ENCODE measurements at places on chromosomes 12 and 14. TPM values are rescaled to one million over a fixed set of nuclear protein-coding genes. Genes with fewer than 3 reads are reported as not detected.

POC1B gene
- 7.9 TPM for total RNA-seq

KCNK10 gene
- not detected for total RNA-seq

IL26 gene
- not detected for total RNA-seq

FAM186B gene
- 0.48 TPM for total RNA-seq

SMCO2 gene
- total RNA-seq: 0.38 TPM

IL22 gene
- total RNA-seq: not detected

TSPAN8 gene
- not detected for total RNA-seq

CFAP54 gene
- total RNA-seq: 0.48 TPM

TMBIM6 gene
- 191 TPM for total RNA-seq

- peak; percentile 26 for DNase-seq
Observed at GRCh38 chr14:69287098-69288010, 27.4 kb downstream of the GALNT16 start.

DNA sequence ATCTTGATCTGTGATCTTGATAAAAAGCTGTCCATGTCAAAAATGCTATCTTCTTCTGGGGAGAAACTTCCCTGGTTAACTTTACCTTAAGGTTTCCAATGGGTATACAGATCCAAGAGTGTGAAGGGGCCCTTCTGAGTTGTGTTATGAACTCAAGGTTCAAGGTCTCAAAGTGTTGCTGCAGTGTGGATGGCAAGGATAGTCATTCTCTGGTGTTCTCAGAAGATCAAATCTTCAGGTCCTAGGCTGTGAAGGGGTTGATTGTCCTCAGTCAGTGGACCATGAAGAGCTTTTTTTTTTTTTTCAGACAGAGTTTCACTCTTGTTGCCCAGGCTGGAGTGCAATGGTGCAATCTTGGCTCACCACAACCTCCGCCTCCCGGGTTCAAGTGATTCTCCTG is 114.4 kb downstream of the SPTSSA start:
- DNase-seq: no peak

GRCh38 chr12:94255006-94255405 is 106.6 kb downstream of the PLXNC1 start:
- DNase-seq: no peak

DNA sequence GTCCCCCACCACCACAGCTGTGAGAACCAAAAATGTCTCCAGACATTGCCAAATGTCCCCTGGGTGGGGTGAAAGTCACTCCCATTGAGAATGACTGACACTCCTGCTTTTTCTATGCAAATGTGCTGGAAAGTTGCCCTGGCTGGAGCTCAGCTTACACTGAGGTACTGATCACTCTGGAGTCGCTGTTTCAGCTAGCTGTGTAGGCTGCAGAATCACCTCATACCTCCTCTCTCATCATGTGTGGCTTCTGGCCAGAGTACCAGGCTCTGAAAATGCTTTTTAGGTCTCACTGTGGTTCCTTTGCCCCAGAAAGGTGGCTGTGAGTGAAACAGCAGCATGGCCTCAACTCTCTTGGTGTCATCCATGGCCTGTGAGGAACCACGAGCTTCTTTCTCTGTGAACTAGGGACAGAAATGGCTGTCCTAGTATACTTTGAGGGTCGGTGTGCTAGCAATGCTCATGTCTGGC is 414.4 kb downstream of the DPF3 start:
- DNase-seq: no peak

DNA sequence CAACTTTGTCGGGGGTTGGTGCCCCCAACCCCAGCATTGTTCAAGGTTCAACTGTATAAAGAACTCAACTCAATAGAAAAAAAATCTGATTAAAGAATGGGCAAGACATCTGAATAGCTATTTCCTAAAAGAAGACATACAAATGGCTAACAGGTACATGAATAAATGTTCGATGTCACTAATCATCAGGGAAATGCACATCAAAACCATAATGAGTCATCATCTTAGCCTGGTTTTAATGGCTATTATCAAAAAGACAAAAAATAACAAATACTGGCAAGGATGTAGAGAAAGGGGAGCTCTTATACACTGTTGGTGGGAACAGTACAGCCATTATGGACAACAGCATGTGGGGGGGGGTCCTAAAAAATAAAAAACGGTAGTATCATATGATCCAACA is 28.7 kb downstream of the NPAS3 start:
- DNase-seq: no peak

DNA sequence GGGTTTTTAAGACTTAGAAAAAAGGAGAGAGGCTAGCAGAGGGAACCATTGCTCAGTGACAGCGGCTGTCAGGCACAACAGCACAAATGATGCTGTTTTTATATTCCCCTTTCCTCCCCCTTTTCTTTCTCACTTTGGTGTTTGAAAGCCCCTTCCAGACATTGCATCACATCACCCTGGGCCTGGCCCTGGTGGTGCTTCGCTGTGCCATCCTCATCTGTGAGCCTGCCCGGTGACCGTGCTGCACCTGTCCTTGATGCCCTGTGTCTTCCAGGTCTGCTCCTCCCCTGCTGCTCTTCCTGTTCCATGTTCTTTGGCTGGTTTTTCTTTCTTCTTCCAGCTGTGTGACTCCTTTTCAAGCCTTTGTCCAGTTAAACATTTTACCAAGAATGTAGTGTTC is 24.8 kb downstream of the KLC1 start:
- no peak for DNase-seq

DNA sequence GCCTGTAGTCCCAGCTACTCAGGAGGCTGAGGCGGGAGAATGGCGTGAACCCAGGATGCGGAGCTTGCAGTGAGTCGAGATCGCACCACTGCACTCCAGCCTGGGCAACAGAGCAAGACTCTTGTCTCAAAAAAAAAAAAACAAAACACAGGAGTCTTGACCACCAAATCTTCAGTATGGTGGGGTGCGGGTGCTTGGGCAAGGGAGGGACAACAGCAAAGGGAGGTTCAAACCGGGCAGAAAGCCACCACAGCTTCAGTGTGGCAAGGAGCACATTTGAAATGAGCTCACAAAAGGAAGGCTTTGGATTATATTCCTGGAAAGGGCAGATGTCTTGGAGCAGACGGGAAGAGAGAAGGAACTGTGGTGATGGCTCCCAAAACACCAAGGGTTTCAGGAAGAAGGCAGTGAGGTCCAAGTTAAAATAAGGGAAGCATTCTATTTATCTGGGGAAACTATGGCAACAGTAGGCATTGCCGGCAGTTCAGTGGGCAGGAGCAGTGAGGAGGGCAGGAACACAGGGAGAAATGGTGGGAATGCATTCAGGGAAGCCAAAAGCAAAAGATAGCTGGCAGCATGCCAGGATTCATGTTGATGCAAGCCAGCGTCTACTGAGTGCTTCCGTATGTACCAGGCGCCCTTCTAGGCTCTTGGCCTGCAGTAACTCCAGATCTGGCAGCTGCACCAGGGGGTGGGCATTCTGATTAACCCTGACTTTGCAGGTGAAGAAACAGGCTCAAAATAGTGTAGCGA is 51.0 kb upstream of the SRSF5 start:
- peak; percentile 84 for DNase-seq
